ENCODE measurements at places on chromosomes 12 and 14.

DNA sequence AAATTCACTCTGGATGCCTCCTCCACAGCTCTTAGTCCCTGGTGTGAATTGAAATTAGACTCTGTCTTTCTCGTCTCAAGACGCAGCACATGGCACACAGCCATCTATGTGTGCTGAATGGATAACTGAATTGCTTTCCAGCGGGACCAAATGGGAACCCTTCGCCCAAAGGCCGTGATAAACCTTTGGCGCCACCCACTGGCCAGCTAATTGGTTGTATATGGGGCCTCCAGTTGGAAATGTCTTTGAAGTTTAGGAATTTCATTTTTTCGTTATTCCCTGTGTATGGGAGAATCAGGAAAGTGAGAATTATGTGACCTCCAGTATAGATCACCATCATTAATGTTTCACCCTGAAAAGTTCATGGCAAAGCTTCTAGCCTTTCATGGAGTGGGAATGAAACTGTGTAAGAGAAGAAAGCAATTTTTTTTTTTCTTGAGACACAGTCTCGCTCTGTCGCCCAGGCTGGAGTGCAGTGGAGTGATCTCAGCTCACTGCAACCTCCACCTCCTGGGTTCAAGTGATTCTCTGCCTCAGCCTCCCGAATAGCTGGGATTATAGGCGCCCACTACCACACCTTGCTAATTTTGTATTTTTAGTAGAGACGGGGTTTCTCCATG lies 9.8 kb upstream of the HSP90AA1 start:
- peak; percentile 73 for DNase-seq

DNA sequence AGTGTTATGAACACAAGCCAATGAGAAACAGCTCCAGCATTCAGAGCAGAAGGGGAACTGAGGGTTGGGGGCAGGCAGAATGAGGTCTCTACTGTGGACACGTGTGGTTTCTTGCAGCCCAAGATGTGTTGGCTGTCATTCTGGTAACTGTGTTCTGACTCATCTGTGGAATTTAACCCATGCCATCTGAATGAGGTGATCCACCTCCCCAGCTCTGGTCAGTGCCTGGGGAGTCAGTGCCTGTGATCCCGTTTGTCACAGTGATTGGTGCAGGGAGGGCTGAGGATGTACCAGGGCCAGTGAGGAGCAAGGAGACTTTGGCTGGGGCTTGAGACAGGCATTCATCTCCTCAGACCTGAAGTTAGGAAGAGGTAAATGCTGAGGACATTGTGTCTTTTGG lies 216.8 kb downstream of the MSRB3 start:
- DNase-seq: no peak

DNA sequence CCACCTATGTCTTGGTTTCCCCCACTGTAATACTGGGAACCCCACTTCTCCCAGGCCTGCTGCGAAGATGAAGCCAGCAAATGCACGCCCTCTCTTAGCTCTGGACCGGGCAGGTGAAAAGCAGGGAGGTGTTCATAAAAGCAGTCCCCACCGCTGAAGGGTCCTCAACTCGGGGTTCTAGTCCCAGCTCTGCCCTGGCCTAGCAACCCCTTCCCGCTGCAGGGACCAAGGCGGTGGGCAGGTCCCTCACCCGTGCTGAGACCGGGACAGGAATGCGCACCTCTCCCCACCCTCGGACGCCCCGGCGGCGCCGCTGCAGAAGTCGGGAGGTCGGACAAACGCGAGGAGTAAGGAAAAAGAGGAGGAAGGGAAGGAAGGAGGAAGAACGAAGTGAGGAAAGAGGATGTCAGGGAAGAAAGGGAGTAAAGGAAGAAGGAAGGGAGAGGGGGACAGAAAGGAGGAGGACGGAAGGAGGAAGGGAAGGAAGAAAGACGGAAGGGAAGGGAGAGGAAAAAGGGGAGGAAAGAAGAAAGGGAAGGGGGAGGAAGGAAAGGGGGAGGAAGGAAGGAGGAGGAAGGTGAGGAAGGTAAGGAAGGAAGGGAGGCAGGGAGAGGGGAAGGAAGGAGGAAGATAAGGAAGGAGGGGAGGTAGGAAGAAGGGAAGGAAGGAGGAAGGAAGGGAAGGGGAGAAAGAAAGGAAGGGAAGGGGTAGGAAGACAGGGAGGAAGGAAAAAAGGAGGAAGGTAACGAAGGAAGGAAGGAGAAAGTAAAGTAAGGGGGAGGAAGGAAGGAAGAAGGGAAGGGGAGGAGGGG lies 701 bp downstream of the SPRING1 start:
- no peak for DNase-seq

DNA sequence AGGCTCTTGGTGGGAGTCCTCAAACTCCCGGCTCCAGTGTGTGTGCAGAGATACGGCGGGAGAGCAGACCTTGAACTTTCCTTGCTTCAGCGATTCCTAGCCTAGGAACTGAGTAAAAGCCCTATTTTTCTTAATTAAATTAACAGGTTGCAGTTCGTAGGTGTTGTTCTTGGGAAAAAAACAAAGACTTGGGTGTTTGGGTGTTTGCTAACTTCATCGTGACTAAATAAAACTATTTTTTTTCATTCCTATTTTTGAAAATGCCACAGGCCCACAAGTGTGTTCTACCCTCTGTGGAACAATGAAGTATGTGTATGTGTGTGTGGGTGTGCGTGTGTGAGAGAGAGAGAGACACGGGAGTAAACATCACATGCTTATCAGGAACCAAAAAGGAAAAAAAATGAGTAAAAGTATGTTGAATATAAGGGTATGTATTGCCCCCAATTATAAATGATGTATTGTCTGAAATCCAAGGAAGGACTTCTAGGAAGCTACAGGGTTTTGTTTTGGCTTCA lies 651 bp downstream of the TMEM117 start:
- DNase-seq: peak; percentile 98

DNA sequence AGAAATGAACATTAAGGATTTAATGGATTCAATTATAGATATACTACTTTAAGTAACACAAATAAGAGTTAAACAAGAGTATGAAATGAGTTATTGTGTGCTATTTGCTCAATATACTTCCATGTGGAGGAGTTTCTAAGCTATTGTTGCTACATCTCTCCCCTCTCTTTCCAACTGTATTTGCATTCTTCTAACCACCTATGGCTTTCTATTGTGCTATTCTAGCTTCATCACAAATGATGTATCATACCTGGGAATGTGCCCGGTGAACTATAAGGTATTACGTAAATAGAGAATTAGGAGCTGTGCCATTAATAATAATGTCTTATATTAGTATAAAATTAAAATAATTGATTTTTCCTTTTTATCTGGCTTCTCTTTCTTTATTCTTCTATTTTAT lies 87.1 kb upstream of the PLEKHG7 start:
- DNase-seq: no peak

DNA sequence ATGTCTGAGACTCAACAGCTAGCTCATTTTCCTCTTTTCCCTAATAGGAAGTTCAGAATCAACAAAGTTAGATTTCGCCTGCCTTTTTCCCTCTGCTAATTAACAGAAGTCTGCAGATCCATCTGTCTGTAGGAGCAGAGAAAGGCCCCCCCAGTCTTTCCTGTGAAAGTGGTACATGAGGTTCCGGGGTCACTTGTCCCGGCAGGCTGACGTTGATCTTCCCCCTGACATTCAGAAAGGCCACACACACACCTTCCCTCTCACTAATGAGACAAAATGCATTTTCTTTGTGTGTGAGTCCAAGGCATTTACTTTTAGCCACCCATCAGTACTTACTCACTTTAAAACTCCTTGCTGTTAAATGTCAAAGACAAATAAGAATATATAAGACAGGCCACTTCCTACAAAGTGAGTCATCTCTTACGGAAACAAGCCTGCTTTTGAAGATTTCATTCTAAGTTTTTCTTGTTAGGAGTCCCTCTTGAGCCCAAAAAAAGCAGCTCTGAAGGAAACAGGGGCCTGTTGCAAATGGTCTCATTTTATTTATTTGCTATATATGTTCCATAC lies 138.7 kb downstream of the TTC7B start:
- DNase-seq: peak; percentile 67

GRCh38 chr12:124854637-124855184 lies 9.0 kb downstream of the SCARB1 start:
- DNase-seq: no peak

DNA sequence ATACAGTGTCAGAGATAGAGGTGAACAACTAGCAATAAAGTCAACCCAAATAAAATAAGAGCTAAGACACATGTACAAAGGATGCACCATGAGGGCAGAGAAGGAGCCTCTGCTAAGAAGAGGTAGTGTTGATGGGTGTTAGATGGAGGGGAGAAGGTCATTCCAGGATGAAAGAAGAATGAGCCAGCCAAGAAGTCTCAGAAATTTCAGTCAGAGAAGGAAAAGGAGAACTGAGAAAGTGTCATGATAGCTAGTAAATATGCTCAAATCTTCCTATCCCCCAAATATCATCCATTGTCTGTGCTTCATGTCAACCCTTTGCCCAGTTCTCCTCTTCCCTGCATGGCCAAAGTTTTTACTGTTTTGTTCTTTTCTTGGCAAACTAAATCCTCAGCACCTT lies 225.2 kb upstream of the BTG1 start:
- no peak for DNase-seq

DNA sequence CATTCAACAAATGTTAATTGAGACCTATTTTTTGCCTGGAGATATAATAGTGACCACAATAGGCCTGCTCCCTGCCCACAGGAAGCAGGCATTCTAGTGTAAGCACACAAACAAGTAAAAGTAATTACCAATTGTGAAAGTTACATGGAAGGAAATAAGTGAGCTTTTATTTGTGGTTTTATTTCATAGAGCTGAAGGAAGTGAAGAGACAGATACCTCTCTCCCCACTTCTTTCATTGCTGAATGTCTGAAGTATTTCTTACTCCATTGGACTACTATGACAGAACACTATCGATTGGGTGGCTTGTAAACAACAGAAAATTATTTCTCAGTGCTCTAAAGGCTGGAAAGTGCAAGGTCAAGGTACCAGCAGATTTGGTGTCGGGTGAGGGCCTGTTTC lies 183.5 kb downstream of the PRKCH start:
- no peak for DNase-seq

- no peak for DNase-seq
Measured at GRCh38 chr12:23099104-23099503, 474.1 kb downstream of the ETNK1 start.

GRCh38 chr14:104335176-104335575 lies 196.8 kb downstream of the KIF26A start:
- DNase-seq: no peak

- DNase-seq: peak; percentile 43
Measured at GRCh38 chr12:47270782-47271664, 191.3 kb upstream of the AMIGO2 start.

GRCh38 chr12:124273630-124274029 lies 21.3 kb upstream of the RFLNA start:
- DNase-seq: peak; percentile 40

DNA sequence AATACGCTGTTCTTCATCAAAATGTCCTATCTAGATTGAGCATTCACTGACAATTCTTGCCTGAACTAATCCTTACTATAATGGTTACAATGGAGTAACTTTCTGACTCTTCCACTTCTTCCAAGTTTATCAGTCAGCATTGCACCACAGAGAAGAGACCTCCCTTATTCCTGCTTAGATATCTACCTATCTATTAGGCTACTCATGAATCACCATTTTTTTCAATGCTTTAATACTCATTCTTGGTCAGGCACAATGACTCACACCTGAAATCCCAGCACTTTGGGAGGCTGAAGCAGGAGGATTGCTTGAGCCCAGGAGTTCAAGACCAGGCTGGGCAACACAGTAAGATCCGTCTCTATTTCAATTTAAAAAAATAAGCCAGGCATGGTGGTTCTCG lies 39.3 kb downstream of the RPS6KA5 start:
- no peak for DNase-seq

DNA sequence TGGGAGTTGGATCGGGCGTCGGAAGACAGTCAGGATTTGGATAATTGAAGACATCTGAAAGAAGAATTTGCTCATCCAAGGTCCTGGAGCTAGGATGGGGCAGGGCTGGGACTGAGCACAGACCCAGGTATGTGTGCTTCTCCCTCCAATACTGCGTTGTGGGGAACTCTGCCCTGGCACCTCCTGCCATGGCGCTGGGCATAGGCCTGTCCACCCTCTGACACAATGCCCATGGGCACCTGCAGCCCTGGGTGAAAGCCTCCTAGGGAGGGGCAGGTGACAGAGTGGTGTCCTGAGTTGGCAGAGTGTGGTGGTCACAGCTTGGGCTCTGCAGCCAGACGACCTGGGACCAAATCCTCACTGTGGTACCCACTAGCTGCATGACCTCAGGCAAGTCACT lies 53.3 kb downstream of the CALM1 start:
- DNase-seq: no peak

DNA sequence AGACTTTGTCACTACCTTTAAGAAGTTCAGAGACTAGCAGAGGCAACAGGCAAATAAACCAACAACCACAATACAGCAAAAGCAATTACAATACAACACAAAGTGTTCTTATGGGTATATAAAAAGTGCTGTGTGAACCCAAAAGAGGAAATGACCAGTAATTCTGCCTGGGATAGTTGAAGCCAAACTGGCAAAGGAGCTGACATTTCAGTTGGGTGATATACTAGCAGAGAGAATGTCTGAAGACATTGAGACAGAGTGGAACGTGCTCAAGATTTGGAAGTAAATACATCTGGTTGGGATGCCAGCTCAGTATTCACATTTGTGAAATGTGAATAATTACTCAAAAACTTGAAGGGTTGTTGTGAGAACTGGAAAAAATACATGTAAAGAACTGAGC lies 80.6 kb upstream of the GTF2A1 start:
- DNase-seq: no peak

DNA sequence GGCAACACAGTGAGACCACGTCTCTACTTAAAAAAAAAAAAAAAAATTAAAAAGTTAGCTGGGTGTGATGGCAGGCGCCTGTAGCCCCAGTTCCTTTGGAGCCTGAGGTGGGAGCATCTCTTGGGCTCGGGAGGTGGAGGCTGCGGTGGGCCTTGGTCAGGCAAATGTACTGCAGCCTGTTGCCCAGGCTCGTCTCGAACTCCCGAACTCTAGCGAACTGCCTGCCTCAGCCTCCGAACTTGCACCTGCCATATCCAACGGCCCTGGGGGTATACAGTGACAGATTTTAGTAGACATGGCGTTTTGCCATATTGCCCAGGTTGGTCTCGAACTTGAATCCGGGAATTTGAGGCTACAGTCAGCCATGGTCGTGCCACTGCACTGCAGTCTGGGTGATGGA lies 195.4 kb downstream of the ALG10 start:
- no peak for DNase-seq
